ENCODE measurements at places on chromosomes 2 and 18. TPM values are rescaled to one million over a fixed set of nuclear protein-coding genes. Genes with fewer than 3 reads are reported as not detected.

DNA sequence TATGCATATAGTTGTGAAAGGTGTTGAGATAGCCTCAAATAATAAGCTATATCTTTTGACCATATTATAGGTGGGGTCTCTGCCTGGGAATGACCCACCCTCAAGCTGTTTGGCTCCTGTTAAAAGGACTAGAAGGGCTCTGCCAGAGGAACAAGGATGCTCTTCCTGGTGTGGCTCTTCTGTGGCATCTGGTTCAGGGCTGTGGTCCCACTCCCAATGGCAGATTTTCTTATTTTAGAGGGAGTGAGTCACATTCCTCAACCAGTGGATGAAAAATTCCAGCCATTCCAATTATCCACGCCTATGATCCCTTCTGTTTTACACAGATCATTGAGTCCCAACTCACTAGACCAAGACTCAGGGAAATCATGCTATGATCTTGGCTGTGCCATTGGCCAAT lies 119.9 kb downstream of the PARD3B start:
- no peak for DNase-seq

DNA sequence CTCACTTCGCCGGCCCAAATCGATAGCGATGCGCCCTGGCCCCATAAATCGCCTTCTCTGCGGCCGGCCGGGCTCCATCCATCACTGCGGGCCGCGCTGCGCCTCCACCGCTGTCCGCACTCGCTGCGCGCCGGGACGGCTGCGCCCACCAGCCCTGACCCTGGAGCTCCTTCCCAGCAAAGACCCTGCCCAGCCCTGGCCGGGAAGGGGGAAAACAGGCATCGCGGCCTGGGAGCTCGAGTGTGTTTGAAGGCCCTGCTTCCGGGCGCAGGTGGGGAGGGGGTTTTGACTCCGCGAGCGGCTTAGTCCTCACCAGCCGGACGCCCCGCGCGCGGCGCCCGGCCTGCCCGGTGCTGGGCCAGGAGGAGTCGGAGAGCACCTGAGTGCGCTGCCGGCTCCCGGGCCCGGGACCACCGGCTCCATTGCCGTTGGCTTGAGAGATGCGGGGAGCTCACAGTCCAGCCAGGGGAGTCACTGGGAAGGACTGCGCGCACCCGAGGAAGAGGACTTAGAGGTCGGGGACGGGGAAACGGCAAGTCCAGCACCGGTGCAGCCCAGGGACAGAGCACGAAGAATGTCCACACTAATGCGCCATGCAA lies 1.1 kb downstream of the PAX8 start:
- no peak for DNase-seq

RBKS gene
- 7.5 TPM for polyA plus RNA-seq

GRCh38 chr2:101121174-101121573 lies 30.0 kb downstream of the TBC1D8 start:
- no peak for DNase-seq

- no peak for DNase-seq
Observed at GRCh38 chr2:71783815-71784214, 330.5 kb downstream of the DYSF start.

DNA sequence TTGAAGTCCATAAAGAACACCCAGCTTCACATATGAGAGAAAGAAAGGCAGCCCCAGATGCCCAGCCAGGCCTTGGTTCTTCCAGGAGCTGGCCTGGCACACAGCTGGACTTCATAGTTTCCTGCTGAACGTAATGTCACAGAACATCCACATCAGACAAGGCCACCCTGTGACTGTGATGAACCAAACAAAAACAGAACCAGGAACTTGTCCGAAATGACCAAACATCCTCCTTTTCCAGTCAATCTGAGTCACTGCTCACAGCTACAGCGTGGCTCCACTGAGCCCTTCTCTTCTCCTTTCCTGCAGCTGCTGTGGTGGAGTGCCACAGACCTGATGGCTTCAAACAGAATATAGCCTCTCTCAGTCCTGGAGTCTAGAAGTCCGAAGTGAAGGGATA lies 45.4 kb upstream of the PAPOLG start:
- DNase-seq: no peak

GRCh38 chr18:25516121-25516520 lies 164.2 kb upstream of the ZNF521 start:
- no peak for DNase-seq

GRCh38 chr2:229370509-229370908 lies 99.4 kb upstream of the PID1 start:
- no peak for DNase-seq

DNA sequence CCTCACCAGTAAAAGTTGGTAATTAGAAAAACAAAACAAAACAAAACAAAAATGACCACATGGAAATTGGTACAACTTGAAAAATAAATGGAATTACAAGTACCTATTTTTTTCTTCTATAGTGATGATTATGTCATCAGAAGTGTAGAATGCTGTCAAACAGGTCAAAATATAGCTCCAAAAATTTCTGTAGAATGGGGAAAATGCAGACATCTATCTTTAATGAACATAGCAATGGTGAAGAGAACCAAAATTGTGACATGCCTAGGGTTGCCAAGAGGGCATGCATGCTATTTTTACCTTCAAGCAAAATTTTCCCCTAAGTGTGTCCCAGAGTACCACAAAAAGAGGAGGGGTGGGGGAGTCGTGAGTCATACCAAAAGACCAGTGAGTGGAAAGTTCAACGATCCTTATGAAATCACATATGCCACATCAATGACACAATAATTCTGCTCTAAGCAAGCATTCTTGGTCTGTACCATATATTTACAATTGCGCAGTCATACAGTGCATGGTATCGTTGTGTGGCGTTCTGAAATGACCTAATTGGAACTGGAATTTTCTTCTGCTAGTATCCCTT lies 1436.4 kb downstream of the SUCLG1 start:
- no peak for DNase-seq

DNA sequence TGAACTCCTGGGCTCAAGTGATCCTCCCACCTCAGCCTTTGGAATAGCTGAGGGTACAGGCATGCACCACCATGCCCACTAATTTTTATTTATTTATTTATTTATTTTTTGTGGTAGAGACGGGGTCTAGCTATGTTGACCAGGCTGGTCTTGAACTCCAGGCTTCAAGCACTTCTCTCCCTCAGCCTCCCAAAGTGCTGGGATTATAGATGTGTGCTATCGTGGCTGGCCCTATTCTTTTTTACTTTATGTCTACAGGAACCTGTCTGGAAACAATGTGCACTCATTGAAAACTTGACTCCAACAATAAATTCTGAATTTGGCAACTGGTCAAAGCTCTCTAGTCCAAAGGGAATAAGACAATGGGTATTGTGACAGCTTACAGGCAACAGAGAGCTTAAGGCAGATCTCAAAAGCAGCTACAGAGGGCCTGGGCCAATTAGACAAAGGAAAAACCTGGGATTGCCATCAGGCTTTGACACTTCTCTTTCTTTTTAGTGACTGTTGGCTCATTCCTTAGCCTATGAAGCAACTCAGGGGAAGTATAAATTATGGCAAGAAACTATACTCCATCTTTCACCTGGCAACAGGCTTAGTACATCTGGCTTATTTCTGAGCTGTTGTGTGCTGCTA lies 55.1 kb upstream of the RAPGEF4 start:
- DNase-seq: peak; percentile 19

DNA sequence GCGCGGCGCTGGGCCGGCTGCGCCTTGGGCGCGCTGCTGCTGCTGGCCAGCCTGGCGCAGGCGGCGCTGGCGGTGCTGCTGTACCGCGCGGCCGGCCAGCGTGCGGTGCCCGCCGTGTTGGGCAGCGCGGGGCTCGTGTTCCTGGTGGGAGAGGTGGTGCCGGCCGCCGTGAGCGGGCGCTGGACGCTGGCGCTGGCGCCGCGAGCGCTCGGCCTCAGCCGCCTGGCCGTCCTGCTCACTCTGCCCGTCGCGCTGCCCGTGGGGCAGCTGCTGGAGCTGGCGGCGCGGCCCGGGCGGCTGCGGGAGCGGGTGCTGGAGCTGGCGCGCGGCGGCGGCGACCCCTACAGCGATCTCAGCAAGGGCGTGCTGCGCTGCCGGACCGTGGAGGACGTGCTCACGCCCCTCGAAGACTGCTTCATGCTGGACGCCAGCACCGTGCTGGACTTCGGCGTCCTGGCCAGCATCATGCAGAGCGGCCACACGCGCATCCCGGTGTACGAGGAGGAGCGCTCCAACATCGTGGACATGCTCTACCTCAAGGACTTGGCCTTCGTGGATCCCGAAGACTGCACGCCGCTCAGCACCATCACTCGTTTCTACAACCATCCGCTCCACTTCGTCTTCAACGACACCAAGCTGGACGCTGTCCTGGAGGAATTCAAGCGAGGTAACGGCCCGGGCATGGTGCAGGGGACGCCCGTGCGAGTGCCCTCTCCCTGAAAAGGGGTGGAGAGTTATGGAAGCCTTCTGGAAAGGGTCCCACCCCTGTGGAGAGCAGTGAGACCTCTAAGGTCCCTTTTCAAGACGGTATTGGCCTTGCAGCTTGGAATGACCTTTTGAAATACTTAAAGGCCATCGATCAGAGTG lies 1.0 kb downstream of the CNNM3 start:
- no peak for DNase-seq

CPO gene
- polyA plus RNA-seq: 1.6 TPM

PTH2R gene
- 55.1 TPM for polyA plus RNA-seq

DNA sequence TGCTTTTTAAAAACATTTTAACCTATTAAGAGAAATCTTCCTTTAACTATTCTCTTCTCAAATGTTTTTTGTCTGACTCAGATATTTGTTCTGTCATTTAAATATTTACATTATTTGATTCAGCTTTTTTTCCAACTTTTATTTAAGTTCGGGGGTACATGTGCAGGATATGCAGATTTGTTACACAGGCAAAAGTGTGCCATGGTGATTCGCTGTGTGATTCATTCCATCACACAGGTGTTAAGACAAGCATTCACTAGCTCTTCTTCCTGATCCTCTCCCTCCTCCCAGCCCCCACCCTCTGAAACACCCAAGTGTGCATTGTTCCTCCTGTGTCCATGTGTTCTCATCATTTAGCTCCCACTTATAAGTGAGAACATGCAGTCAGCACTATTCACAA lies 19.4 kb downstream of the SP100 start:
- DNase-seq: no peak

DNA sequence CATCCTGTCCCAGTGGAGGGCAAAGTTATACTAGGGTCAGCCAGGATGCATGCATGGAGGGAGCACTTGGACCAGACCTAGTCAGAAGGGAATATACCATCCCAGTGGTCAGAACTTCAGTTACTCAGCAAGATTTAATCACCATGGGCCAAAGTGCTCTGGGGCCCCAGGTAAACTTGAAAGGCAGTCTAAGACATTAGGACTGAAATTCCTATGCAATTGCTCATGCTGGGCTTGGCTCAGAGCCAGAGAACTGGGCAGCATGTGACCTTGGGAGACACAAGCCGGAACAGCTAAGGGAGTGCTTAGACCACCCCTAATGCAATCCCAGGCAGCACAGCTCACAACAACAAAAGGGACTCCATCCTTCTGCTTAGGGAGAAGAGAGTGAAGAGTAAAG lies 401.3 kb downstream of the KCNJ3 start:
- no peak for DNase-seq

HOXD12 gene
- 0.76 TPM for polyA plus RNA-seq

CNDP1 gene
- polyA plus RNA-seq: 1.3 TPM

- DNase-seq: no peak
Observed at GRCh38 chr2:152171718-152172117, 3.8 kb downstream of the STAM2 start.

GRCh38 chr2:164840930-164841718 lies 499 bp downstream of the COBLL1 start:
- DNase-seq: peak; percentile 30

GRCh38 chr2:240626531-240627300 lies 1.4 kb downstream of the GPR35 start:
- no peak for DNase-seq

CXCR2 gene
- polyA plus RNA-seq: 0.58 TPM

PRSS56 gene
- 0.09 TPM for polyA plus RNA-seq

DNA sequence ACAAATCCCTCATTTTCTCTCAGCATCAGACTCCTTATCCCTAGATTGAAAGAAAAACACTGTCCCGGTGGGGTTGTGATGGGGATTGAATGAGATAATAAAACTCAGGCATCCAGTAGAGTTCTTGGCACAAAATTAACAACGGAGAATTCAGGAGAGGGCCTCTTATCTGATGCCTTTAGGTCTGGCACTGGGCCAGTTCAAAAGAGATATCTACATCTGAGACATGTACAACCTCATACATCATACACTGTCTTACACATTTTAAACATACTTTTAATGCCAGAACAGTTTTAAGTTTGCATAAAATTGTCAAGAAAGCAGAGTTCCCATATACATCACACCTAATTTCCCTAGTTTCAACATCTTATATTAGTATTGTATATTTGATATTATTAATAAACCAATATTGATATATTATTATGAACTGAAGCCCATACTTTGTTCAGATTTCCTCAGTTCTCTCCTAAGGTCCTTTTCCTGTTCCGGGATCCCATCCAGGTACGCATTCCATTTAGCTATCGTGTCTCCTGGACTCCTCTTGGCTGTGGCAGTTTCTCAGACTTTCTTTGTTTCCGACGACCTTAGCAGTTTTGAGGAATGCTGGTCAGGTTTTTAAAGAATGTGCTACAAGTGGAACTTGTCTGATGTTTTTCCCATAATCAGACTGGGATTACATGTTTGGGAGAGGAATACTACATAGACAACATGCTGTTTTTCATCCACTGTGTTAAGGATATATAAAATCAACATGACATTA lies 27.8 kb downstream of the NXPH2 start:
- DNase-seq: no peak

- DNase-seq: no peak
Observed at GRCh38 chr2:19312949-19313348, 45.5 kb downstream of the OSR1 start.

SDC1 gene
- polyA plus RNA-seq: 30.0 TPM

Data from renal cortex interstitium (tissue), 15 donors.